ENCODE measurements at places on chromosomes 13 and 19.

- DNase-seq = no peak
Observed at GRCh38 chr19:765179-765738, 14.3 kb downstream of the MISP start.

DNA sequence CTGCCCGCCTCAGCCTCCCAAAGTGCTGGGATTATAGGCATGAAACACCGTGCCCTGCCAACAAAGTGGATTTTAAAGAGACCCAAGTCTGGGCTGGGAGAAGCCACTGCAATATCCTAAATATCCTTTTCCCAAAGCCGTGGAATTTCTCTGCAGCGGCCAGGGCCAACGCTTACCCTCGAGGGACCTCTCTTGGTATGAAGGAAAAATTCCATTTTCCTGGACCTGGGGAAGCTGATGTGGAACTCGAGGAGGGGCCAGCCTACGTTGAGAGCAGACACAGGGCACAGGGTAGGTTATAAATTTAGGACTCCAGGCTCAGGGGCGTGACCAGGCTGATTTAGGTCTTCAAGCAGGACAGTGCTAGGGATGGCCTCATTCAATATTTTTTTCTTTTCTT lies 17.7 kb upstream of the UPF1 start:
- DNase-seq = peak; percentile 37

- peak; percentile 82 for DNase-seq
Observed at GRCh38 chr13:34208336-34208735, 390.4 kb downstream of the RFC3 start.

DNA sequence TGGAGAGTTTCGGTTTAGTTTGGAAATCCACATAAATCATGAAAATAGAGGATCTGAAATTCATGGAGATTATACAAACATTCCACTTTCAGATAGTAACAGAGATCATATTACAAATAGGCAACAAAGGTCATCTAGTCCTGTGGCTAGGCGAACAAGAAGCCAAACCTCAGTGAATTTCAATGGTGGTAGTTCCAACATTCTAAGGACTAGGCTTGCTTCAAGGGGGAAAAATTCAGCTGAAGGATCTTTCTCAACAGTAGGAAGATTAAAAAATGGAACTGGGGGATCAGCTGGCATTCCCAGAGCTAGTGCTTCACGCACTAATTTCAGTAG lies 47.0 kb downstream of the FOXO1 start:
- DNase-seq = no peak

GRCh38 chr13:47100214-47100853 lies 203.5 kb upstream of the HTR2A start:
- no peak for DNase-seq

Measured in fibroblast of skin of abdomen (primary cell).